ENCODE measurements at places on chromosomes 11 and 22.

- DNase-seq = no peak
These were observed 91.2 kb downstream of the RPS6KA4 start for GRCh38 chr11:64450168-64450560.

GRCh38 chr22:31091106-31091975 is 10.2 kb downstream of the SMTN start:
- no peak for DNase-seq

- DNase-seq = no peak
These were observed 5.9 kb downstream of the VSIG10L2 start for GRCh38 chr11:125951731-125952130.

DNA sequence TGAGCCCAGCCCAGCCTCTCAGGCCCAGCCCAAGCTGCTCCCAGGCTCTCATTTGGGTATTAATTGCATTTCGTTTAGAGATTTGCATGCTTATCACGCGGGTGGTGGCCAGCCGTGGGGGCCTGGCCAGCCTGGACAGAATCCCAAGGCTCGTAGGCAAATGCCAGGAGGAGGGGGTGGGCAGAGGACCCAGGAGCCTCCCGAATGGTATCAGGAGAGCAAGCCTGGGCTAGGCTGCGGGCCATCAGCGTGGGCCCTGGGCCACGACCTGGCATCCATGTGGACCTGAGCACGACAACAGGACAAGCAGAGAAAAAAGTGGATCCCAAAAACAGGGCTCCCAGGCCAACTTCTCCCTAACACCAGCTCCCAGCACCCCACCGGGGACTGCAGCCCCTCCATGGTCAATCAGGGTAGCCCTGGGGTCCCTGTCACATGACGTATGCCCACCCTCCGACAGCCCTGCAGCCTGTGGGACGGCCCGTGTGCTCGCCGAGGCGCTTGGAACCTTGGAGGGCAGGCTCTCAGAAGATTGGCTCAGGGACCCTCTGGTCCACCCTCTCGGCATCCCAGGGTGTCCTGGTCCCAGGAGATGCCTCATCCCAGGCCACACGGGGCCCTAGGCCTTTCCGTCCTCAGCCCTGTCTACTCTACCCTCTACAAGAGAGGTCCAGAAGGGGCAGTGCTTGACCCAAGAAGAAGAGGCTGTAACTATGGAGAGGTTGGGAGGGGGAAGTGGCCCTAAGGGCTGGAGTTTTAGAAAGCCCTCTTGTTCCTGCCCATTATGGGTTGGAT is 8.8 kb downstream of the ASCL2 start:
- DNase-seq = no peak

- DNase-seq = no peak
These were observed 2.8 kb downstream of the PDE2A start for GRCh38 chr11:72671152-72672099.

DNA sequence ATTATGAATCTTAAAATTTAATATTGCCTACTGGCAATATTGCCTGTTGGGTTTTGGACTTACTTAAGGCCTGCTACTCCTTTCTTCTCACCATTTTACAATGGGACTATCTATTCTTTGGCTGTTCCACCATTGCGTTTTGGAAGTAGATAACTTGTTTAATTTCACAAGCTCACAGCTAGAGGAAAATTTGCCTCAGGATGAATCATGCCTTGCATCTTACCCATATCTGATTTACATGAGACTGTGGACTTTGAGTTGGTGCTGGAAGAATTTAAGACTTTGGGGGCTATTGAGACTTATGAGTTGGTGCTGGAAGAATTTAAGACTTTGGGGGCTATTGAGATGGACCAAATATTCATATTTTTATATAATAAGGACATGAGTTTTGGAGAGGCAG is 662.6 kb downstream of the METTL15 start:
- no peak for DNase-seq

DNA sequence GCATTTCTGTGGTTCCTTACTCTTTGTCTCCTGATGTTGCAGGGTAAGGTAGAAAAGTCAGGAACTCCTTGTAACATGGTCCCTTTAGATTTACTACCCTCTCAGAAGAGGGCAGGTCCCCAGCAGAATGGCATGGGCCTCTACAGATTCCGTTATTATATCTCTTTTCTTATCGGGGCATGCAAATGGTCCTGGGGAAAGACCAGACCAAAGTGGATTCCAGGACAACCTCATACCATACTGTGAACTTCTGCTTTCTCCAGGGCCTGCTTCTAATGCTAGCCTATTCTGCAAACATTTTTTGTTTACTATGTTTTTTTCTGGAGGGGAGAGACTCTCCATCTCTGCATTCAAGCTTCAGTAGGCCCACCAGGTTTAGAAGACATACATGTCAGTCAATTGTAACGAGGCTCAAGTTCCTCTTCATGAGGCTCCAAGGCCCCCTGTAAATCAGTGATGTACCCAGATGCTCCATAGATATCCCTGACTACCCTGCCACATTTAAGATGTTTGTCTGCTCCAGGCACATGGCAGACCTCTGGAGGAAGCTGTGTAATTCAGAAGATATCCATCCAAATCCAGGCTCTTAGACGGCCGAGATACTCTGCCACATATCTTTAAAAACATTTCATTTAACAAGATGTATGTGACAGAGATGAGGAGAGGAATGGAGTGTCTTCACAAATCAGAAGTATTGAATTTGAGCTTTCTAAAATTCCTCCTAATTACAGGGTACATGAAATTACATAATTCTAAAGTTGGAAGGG is 8.5 kb upstream of the ME3 start:
- DNase-seq = no peak

DNA sequence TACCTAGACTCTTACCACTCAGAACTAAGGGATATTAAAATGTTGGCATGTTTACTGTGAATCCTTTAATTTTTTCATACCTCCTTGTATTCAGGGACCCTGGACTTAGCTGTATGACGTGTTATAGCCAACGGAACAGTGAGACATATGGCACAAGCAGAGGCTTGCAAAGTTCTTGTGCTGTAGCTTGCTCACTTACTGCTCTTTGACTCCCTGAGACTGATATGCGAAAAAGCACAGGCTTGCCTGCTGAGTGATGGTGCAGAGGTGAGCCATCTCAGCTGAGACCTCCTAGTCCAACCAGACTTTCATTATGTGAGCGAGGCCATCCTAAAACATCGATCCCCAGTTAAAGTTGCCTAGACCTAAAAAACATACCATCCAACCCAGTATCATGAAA is 811.0 kb downstream of the METTL15 start:
- no peak for DNase-seq

DNA sequence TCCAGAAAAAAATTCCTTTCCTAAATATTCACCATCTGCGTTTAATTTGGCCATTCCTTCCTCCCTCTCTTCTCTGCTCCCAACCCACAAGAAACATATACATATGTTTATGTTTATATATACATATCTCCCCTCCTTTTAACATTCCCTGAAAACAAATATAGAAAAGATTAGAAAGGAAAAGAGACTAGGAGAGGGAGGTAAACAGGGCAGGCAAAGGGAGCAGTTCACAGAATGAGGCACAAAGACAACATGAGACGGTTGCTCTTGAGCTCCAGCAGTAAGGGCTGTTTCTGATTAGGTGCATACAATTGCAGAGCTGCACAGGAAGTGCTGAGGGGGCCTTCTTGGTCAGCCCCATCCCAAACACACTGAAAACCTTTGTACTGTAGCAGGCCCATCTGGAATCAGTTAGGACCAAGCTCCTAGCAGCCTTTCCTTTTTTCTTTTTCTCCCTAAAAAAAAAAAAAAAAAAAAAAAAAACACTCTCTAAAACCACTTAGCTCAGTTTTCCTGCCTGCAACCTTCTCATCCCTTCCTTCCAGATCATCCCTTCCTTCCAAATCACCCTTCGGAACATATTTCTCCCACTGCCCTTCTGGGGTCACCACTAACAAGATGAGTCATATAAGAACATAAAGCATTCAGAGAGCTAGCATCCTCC is 57.0 kb downstream of the RBFOX2 start:
- no peak for DNase-seq

GRCh38 chr11:18309691-18310090 is 12.2 kb downstream of the HPS5 start:
- no peak for DNase-seq

DNA sequence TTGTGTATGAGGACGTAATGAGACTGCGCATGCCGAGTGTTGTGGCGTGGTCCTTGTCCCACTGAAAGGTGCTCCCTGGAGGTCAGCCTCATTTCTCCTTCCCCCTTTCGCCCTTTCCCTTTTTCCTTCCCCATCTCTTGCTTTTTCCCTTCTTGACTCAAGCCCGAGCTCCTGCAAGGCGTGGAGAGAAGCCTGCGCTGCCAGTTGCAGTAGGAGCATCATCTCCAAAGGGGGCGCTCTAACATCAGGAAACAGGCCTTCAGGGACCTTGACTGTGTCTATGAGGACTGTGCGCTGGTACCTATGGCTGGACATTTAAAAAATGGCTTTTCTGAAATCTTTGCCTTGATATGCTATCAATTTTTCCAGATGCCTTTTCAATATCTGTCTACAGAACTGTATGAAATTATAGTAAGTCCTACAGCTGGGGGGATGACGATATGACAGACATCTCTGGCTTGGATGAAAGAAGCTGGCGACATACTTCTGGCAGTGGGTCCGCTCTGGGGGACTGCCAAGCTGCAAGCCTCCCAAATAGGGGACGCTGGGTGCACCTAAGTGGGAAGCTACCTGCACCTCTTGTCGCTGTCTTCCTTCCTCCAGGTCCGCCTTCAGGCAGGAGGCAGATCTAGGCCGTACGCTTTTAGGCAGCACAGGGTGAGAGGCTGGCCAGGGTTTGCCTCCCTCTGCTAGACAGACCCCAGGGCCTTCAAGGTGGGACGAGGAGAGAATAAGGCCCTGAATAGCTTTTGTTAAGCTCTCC is 96.5 kb downstream of the NXPE2 start:
- DNase-seq = peak; percentile 77

GRCh38 chr11:6735306-6735705 is 36.5 kb downstream of the OR2AG2 start:
- DNase-seq = no peak

GRCh38 chr11:66568124-66568916 is at the start of gene CTSF:
TSS of gene CTSF (minus strand) at chr11:66568606. CDS start at chr11:66568486, 120 bp downstream.
- DNase-seq = no peak

DNA sequence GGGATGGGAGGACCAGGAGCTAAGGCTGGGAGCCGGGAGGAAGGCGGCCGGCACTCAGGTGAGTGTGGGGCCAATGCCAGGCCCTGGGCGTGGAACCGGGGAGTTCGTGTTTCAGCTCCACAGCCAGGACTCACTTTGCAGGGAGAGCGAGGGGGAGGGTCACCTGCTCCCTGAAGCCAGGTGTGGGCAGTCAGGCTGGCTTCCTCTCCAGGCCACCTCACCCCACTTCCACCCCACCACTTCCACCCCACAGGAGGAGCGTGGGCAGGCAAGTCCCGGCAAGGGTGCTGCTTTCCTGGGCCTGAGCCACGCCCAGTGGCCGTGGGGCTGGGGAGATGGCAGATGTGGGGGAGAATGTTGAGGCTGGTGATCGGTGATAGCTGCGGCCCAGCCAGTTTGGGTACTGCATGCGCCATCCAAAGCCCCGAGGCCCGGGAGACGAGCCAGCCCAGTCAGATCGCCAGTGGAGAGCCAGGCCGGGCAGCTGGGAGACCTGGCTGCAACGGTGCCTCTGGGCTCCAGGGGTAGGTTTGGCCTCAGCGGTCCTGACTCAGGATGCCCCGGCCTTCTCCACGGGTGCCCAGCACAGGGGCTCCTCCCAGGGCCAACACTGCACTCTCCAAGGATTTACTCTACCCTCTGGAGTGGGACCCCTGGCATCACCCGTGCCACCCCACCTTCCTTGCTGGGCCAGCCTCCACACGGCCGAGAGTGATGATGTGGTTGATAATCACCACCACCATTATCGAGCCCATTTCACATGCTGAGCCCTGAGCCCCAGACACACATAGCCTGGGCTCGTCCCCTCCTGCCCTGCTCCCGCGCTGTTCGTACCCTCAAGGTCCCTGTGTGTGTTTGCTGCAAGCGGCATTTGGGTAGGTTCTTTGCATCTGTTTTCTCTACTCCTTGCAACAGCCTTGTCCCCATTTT is 93.8 kb downstream of the WNT7B start:
- peak; percentile 30 for DNase-seq

GRCh38 chr11:91686700-91687099 is 537.9 kb upstream of the FAT3 start:
- no peak for DNase-seq

DNA sequence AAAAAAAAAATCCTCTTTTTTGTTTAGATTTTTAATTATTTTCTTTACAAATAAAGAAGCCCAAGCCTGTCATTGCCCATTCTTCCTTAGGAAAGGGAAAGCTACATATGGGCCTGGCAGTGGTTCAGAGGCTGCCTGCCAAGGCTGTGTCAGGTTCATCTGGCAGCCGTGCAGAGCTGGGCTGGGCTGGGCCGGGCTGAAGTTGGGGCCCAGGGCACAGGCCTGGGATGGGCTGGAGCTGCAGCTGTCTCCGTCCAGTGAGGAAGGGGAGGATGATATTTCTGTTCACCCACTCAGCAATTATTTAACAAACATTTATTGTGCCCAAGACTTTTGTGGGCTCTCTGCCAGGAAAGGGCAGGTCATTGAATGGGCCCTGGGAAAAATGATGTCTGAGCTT is 4.6 kb downstream of the PRR5L start:
- no peak for DNase-seq

GRCh38 chr11:83033371-83033770 is 38.3 kb downstream of the RAB30 start:
- DNase-seq = no peak

GRCh38 chr22:38755911-38756532 is at the start of gene SUN2:
TSS of gene SUN2 (minus strand) at chr22:38755998. CDS start at chr22:38752628, 3,370 bp downstream.
- peak; percentile 91 for DNase-seq

All from Caco-2 (cell line).